Right lobe of liver (tissue), 6 donors: ENCODE measurements at places on chromosomes 2 and 18.

- H3K4me3 ChIP-seq, result no peak overlapping the region
- H3K27me3 ChIP-seq, result no peaks in the 10 kb centered on the region
- peaks cover 10% of the 10 kb centered on the region for H3K4me1 ChIP-seq
- no peak for DNase-seq
Measured at GRCh38 chr2:128447538-128447995, 128.9 kb upstream of the HS6ST1 start.

DNA sequence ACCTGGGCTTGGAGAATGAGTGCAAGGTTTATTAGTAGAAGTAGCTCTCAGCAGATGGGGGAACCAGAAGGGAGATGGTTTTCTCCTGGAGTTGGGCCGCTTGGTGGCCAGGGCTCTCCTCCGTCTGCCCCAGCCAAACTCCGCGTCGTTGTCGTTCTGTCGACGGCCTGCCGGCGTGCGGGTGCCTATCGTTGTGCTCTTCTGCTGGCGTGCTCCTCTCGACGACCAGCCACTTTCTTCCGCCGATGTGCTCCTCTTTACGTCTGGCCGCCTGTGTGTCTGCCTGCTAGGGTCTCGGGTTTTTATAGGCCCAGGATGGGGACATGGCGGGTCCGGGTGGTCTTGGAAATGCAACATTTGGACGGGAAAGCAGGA lies 119.1 kb downstream of the BMPR2 start:
- H3K4me1 ChIP-seq, result no peaks in the 10 kb centered on the region
- no peak overlapping the region for H3K27ac ChIP-seq
- no peaks in the 10 kb centered on the region for H3K36me3 ChIP-seq
- H3K4me3 ChIP-seq, result no peak overlapping the region
- no peak for DNase-seq
- no peaks in the 10 kb centered on the region for H3K27me3 ChIP-seq

GRCh38 chr18:58216071-58216481 lies 172.1 kb downstream of the NEDD4L start:
- H3K36me3 ChIP-seq, result no peaks in the 10 kb centered on the region
- no peak overlapping the region for H3K27ac ChIP-seq
- no peaks in the 10 kb centered on the region for H3K4me1 ChIP-seq
- H3K4me3 ChIP-seq, result no peak overlapping the region
- no peak for DNase-seq
- no peaks in the 10 kb centered on the region for H3K27me3 ChIP-seq

GRCh38 chr18:941331-941730 lies 36.7 kb downstream of the ADCYAP1 start:
- no peaks in the 10 kb centered on the region for H3K27me3 ChIP-seq
- no peak overlapping the region for H3K4me3 ChIP-seq
- no peaks in the 10 kb centered on the region for H3K4me1 ChIP-seq

DNA sequence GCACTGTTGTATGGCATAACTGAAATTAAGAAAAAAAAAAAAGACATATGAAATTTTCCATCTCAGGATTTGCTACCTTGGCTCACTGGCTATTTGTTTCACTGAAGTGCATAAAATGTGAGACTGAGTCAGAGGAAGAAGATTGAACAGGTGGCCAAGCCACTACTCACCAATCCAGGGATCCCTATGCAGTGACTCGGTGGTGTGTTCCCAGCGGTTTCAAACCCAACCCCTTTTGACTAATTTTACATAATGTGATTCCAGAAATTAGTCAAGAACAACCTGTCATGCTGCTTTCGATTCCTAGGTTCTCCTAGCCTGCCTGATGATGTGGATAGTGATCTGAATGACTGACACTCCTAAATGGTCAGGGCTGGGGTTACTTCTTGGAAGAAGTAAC lies 77.3 kb downstream of the KLHL14 start:
- H3K27me3 ChIP-seq, result no peaks in the 10 kb centered on the region
- no peak overlapping the region for H3K4me3 ChIP-seq
- no peaks in the 10 kb centered on the region for H3K36me3 ChIP-seq
- no peak overlapping the region for H3K27ac ChIP-seq
- no peak for DNase-seq
- H3K4me1 ChIP-seq, result no peaks in the 10 kb centered on the region

- no peak for DNase-seq
- H3K4me3 ChIP-seq, result no peak overlapping the region
- no peak overlapping the region for H3K27ac ChIP-seq
- no peaks in the 10 kb centered on the region for H3K4me1 ChIP-seq
- no peaks in the 10 kb centered on the region for H3K36me3 ChIP-seq
Measured at GRCh38 chr2:71713581-71714580, 260.5 kb downstream of the DYSF start.

- DNase-seq, result no peak
- H3K36me3 ChIP-seq, result no peaks in the 10 kb centered on the region
- no peak overlapping the region for H3K4me3 ChIP-seq
- no peaks in the 10 kb centered on the region for H3K27me3 ChIP-seq
- no peaks in the 10 kb centered on the region for H3K4me1 ChIP-seq
- no peak overlapping the region for H3K27ac ChIP-seq
Measured at GRCh38 chr2:106183101-106183696, 10.9 kb downstream of the UXS1 start.

- no peak for DNase-seq
- no peaks in the 10 kb centered on the region for H3K4me1 ChIP-seq
- H3K4me3 ChIP-seq, result no peak overlapping the region
- H3K27me3 ChIP-seq, result no peaks in the 10 kb centered on the region
Measured at GRCh38 chr2:15616429-15616828, 24.8 kb downstream of the DDX1 start.

DNA sequence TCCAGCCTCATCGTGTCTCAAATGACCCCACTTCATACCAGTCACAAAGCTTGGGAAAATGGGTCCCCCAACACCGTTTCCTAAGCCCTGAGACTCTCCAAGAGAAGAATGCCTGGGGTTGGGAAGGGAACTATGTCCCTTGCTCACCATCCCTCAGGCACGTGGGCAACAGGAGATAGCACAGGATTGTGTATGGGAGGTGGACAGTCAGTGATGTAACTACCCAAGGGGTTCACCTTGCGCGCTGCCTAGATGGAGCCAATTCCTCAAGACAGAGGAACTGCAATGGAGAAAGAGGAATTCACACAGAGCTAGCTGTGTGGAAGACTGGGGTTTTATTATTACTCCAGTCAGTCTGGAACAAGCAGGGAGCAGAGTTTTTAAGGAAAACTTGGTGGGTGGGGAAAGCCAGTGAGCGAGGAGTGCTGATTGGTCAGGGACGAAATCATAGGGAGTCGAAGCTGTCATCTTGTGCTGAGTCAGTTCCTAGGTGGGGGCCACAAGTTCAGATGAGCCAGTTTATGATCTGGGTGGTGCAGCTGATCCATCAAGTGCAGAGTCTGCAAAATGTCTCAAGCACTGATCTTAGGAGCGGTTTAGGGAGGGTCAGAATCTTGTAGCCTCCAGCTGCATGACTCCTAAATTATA lies 13.8 kb upstream of the CXCR1 start:
- no peak overlapping the region for H3K4me3 ChIP-seq
- no peaks in the 10 kb centered on the region for H3K4me1 ChIP-seq
- no peaks in the 10 kb centered on the region for H3K36me3 ChIP-seq

GRCh38 chr2:208311954-208312353 lies 45.9 kb downstream of the PIKFYVE start:
- DNase-seq, result no peak
- no peak overlapping the region for H3K4me3 ChIP-seq
- no peaks in the 10 kb centered on the region for H3K36me3 ChIP-seq
- no peaks in the 10 kb centered on the region for H3K4me1 ChIP-seq

- no peak for DNase-seq
- no peak overlapping the region for H3K27ac ChIP-seq
- no peaks in the 10 kb centered on the region for H3K4me1 ChIP-seq
- no peak overlapping the region for H3K4me3 ChIP-seq
- no peaks in the 10 kb centered on the region for H3K27me3 ChIP-seq
Measured at GRCh38 chr2:172826522-172826921, 90.9 kb downstream of the RAPGEF4 start.

- no peak for DNase-seq
- H3K27me3 ChIP-seq, result no peaks in the 10 kb centered on the region
- peak overlapping the region; percentile 18 for H3K27ac ChIP-seq
- H3K36me3 ChIP-seq, result no peaks in the 10 kb centered on the region
Measured at GRCh38 chr2:142875010-142875409, 2.5 kb upstream of the KYNU start.

DNA sequence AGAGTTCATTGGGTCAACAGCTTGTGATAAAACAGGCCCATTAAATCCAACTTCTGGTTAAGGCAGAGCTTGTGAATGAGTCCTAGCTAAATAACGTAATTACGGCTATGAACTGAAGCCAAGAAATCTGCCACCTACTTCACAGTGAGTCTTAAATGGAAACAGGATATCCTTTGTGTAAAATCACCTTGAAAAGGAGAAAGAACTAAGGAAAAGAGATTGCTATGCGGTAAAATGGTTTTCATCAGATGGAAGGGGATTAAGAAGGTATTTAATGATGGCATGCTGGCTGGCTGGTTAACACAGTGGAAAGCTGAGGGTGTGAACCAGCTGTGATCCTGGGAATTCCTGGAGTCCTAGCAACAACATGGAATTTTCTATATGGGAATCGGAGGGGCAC lies 156.6 kb downstream of the DOK6 start:
- no peaks in the 10 kb centered on the region for H3K27me3 ChIP-seq
- no peak for DNase-seq
- no peaks in the 10 kb centered on the region for H3K36me3 ChIP-seq

DNA sequence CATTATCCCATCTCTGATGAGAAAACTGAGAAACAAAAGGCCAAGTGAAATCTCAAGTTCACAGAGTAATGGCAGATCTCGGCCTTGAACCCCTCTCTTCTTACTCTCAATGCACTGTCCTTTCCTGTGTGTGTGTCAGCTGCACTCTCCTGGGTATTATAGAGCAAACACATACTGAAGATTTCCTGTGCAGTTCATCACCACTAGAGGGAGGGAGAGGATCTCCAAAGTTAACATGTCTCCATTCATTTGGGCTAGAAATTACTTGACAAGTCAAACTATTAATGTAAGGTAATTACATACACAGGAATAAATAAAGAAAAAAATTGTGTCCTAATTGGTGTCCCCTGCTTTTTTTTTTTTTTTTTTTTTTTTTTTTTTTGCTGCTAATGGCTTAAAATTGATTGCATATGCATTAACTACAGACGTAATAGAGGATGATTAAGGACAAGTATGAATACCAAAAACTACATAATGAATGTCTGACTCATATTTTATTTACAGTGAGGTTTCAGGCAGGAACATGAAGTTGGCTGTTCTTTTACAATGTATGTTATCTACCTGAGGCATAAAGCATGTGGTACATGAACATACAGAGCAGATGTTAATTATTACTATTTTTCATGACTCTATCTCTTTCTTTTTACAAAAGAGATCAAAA lies 269.2 kb downstream of the NYAP2 start:
- H3K27ac ChIP-seq, result no peak overlapping the region
- H3K36me3 ChIP-seq, result no peaks in the 10 kb centered on the region
- H3K4me3 ChIP-seq, result no peak overlapping the region
- no peaks in the 10 kb centered on the region for H3K27me3 ChIP-seq

DNA sequence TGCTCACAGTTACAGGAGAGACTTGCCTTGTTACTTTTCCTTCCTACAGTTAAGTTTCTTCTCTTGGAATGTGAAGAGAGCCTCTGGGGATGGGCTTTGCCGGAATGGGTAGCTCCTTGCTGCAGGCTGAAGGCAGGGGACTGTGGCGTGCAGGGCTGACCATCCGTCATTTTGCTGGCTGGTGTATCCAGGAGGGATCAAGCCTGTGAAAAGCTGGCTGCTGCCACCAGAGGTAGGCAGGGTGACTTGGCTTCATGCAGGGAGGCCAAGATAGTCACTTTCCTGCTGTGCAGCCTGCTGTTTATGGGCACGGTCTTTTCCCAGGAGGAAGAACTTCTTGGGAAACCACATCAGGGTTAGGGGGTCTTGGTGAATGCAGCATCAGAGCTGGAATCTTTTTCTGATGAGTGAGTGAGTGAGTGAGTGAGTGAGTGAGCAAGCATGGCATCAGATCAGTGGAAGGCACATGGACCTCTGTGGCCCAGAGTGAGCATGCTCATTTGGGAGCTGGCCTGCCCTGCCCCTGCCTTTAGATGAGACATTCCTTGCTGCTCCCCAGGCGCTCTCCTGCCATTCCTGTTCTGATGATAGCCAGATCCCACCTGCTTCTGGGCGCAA lies 33.0 kb downstream of the FHOD3 start:
- H3K27me3 ChIP-seq, result no peaks in the 10 kb centered on the region
- no peaks in the 10 kb centered on the region for H3K4me1 ChIP-seq
- no peak overlapping the region for H3K4me3 ChIP-seq
- no peak overlapping the region for H3K27ac ChIP-seq
- H3K36me3 ChIP-seq, result no peaks in the 10 kb centered on the region

DNA sequence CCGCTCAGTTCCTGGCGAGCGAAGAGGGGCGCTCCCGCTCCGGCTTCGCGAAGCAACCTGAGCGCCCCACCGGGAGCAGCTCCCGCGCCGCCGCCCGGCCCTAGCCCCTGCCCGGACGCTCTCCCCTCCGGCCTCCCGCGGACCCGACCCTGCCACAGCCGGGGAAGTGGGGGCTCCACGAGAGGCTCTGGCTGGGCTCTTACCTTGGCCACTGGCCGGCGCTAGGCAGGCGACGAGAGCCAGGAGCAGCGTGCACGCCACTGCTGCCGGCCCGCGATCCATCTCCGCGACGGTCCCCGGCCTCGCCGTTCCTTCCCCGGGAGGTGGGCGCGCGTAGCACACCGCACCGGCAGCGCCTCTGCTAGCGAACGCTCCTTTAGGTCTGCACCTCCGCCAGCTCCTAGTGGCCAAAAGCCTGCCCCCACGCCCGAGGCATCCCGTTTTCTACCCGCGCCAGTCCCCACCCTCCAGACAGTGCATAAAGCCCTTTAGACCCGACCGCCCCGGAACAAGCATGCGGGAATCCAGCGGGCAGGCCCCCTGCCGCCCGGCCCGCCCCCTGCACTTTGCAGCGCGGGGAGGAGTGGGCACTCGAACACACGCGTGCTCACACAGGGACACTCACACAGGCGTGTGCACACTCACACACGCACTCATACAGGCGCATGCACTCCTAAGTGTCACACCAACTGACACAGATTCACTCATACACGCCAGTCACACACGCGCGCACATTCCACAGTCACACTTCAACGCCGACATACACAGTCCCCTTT lies at the start of gene LRP2:
LRP2 (minus strand) TSS at position 417 of the 776 bp plus-strand sequence; CDS start at position 282, 135 bp downstream.
- H3K36me3 ChIP-seq, result no peaks in the 10 kb centered on the region
- H3K27ac ChIP-seq, result no peak within 1 kb of the TSS
- H3K27me3 ChIP-seq, result no peaks in the 10 kb centered on the region

- no peaks in the 10 kb centered on the region for H3K36me3 ChIP-seq
- H3K27me3 ChIP-seq, result no peaks in the 10 kb centered on the region
- no peaks in the 10 kb centered on the region for H3K4me1 ChIP-seq
- H3K27ac ChIP-seq, result no peak overlapping the region
- H3K4me3 ChIP-seq, result no peak overlapping the region
- no peak for DNase-seq
Measured at GRCh38 chr2:9830685-9831410, 12.4 kb upstream of the TAF1B start.

- no peaks in the 10 kb centered on the region for H3K36me3 ChIP-seq
- H3K27me3 ChIP-seq, result no peaks in the 10 kb centered on the region
- no peak for DNase-seq
- no peak overlapping the region for H3K4me3 ChIP-seq
Measured at GRCh38 chr2:178529194-178529593, 48.9 kb downstream of the PLEKHA3 start.
